Smooth muscle cell of the pulmonary artery (primary cell): ENCODE measurements at places on chromosomes 16 and 17. TPM values are rescaled to one million over a fixed set of nuclear protein-coding genes. Genes with fewer than 3 reads are reported as not detected.

Gene SLC47A1
- 3.5 and 4.9 TPM in 2 replicates for total RNA-seq

Gene LDHD
- 2.3 and 5.0 TPM in 2 replicates for total RNA-seq

Gene CCL5
- total RNA-seq: 0.07 TPM in 1 of 2 replicates, not detected in the other

Gene SDR42E2
- not detected in 2 replicates for total RNA-seq

Gene KRTAP4-3
- not detected in 2 replicates for total RNA-seq

Gene KCNAB3
- 0.23 and 0.33 TPM in 2 replicates for total RNA-seq

Gene EPX
- not detected in 2 replicates for total RNA-seq

Gene KRT17
- total RNA-seq: 3.0 and 9.0 TPM in 2 replicates

Gene CCL15
- total RNA-seq: not detected in 2 replicates

Gene MT1G
- total RNA-seq: 1.3 TPM in 1 of 2 replicates, not detected in the other
